ENCODE measurements at places on chromosomes 2 and 18.
A peak's percentile ranks its signal among the peaks of the same experiment; 100 is the strongest.

DNA sequence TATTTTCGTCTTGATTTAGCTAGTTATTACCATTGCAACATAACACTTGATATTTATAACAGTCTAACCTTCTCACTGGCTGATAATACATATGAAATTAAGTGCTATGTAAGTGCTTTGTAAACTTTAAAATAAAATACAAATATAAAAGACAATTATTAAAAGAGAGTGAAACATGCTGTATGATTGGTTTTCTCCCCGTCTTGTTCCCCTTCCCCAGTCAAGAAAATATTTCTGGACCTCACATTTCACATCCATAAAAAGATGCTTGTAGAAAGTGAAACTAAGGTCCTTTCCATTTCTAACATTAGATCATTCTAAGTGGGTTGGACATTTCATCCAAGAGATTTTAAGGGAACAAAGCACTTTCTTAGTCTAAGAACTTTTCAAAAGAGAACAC is 310.2 kb upstream of the LRATD1 start:
- no peak for DNase-seq

GRCh38 chr2:102313025-102313424 is 1.7 kb downstream of the IL1RL1 start:
- no peak for DNase-seq

GRCh38 chr18:3889121-3889520 is 439.1 kb downstream of the TGIF1 start:
- DNase-seq = no peak

DNA sequence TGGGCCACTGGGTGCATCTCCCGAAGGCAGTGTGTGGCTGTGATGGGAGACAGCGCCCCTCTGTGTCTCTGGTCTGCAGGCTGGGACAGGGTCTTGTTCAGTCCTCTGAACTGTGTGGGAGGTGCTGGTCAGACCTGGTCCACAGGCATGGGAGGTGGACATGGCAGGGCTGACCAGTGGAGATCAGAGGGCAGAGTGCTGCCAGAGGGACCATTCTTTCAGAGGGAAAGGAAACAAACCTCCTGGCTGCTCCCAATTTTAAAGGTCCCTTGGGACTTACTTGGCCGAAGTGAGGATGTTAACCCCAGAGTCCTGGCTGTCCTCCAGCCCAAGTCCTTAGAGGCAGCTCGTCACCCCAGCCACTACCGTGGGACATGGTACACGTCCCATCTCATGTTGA is 4.0 kb downstream of the CAPN13 start:
- DNase-seq = no peak

DNA sequence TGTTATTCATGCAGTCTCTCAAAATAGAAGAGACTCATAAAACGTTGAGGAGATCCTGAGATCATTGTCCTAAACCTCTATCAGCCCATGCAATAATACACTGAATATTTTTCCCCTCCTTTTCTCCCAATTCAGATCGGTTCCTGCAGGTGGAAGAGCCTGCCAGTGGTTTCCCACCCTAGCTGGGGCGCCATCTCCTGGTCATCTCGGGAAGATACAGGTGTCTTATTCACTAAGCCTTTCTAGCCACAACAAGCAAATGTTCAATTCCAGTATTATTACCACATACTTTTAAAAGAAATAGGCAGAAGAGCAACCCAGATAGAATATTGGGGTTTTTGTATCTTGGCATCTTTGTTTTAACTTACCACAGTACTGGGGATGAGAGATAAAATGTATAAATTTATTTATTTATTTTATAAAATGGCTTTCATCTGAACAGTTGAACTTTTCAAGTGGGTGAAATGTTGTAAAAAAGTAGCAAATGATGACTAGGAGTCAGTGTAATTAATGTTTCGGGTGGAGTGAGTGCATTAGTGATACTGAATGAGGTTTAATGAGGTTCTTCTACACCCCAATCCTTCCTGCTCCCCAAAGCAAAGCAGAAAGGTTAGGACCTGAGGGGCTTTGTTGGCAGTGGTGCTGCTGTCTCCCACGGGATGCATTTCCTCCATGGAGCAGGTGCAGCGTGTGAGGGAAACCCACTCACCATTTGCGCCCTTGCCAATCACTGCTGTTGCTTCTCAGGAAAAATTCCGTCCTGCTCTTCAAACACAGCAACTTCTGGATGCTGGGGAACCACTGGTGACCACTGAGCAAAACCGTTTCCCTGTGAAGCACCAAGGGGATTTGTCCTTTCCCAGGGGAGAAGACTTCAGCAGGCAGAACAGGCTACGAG is 147.1 kb upstream of the FHL2 start:
- DNase-seq = peak; percentile 88

GRCh38 chr2:218046238-218046637 is 22.8 kb upstream of the RUFY4 start:
- no peak for DNase-seq

GRCh38 chr2:9099341-9099751 is 95.9 kb upstream of the MBOAT2 start:
- DNase-seq = no peak

- DNase-seq = no peak
Observed at GRCh38 chr2:232643813-232644347, 10.5 kb downstream of the EFHD1 start.

DNA sequence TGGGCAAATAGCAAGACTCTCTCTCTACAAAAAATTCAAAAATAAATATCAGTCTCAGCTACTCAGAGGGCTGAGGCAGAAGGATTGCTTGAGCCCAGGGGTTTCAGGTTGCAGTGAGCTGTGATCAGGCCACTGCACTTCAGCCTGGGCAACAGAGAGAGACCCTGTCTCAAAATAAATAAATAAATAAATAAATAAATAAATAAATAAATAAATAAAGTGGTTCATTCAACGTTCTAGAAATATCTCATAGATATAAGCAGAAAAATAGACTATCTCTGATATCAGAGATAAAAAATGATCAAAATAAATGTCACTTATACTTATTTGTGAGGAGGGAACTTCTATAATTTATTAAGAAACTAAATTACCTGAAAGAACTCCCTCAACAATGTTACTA is 480.9 kb downstream of the FBXO15 start:
- no peak for DNase-seq

DNA sequence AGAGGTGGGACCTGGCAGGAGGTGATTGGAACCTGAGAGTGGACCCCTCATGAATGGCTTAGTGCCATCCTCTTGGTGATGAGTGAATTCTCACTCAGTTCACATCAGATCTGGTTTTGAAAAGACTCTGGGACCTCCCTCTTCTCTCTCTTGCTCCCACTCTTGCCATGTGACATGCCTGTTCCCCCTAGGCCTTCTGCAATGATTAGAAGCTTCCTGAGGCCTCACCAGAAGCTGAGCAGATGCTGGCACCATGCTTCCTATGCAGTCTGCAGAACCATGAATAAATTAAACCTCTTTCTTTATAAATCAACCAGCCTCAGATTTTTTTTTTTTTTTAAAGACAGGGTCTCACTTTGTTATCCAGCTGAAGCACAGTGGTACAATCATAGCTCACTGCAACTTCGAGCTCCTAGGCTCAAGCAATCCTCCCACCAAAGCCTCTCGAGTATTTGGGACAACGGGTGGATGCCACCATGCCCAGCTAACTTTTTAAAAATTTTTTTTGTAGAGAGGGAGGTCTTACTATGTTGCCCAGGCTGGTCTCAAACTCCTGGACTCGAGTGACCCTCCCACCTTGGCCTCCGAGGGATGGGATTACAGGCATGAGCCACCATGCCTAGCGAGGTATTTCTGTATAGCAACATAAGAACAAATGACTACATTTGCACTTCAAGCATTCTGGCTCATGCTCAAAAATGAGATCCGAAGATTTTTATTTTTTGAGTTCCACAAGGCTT is 2.0 kb upstream of the ZFAND2B start:
- DNase-seq = no peak

- no peak for DNase-seq
Observed at GRCh38 chr2:240133401-240133800, 2.7 kb downstream of the COPS9 start.

DNA sequence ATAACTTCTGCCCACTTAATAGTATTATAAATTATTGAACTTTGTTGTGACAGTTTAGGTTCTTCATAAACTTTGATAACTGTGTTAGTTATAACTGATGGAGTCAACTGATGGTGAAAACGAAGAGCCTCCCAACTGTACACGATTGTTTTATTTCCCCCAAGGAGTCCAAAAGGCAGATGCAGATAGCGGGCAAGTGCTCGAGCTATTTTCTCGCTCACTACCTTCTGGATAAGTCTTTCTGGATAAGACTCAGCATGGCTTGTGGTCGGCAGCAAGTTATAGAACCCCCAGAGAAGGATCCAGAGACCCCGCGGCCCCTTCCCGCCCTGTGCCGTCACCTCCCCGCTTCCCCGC is 517 bp downstream of the GCFC2 start:
- no peak for DNase-seq

GRCh38 chr18:32877371-32877770 is 104.5 kb upstream of the KLHL14 start:
- DNase-seq = no peak

GRCh38 chr2:33298233-33298632 is 178.2 kb upstream of the RASGRP3 start:
- DNase-seq = no peak

DNA sequence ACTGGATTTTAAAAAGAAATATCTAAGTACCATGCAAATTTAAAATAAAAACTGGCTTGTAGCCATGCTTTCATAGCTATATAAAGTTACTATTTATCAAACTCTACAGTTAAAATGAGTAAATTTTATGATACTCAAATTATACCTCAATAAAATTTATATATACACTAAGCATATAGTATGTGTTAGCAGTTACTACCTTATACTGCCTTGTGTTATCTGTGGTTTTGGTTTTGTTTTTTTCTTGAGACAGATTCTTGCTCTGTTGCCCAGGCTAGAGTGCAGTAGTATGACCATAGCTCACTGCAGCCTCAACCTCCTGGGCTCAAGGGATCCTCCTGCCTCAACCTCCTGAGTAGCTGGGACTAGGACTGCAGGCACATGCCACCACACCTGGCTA is 342.1 kb downstream of the KIAA1328 start:
- DNase-seq = no peak

GRCh38 chr2:217482056-217482710 is 520.6 kb downstream of the TNS1 start:
- no peak for DNase-seq

DNA sequence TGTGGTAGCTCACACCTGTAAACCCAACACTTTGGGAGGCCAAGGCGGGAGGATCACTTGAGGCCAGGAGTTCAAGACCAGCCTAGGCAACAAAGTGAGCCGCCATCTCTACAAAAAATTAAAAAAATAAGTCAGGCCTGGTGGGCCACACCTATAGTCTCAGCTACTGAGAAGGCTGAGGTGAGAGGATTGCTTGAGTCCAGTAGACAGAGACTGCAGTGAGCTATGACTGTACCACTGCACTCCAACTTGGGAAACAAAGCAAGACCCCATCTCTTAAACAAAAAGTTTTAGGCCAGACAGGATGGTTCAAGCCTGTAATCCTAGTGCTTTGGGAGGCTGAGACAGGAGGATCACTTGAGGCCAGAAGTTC is 69.8 kb upstream of the IL1R2 start:
- DNase-seq = no peak

DNA sequence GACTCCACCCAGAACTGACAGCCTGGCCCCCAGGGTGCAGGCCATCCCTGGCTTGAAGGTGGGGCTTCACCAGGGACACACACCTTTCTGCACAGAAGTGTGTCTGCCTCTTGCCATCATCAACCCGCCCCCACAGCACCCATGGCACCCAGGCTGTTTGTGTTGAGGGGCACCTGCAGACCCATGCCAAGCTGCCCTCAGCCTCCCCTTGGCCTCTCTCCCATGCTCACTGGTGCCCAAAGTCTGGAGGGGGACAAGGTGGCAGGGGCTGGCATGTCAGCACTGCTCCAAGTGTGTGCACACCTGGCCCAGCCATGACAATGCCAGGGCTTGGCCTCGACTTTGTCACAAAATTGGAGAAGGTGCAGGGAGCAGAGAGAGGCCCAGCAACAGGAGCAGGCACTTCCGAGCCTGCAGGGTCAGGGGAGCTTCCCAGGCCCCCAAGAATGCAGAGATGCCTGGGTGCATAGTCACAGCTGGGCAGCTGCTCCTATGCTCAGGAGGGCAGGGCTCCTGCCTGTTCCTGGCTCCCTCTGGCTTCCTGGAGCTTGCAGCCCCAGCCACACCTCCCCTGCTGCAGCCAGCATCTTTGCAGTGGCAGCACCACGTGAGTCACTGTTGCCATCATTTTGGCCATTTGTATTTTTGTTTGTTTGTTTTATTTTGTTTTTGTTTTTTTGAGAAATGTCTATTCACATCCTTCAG is 280.6 kb upstream of the UBE2E3 start:
- DNase-seq = no peak

- DNase-seq = no peak
Observed at GRCh38 chr2:62222674-62223073, 26.8 kb downstream of the B3GNT2 start.

- DNase-seq = no peak
Observed at GRCh38 chr2:157185476-157186227, 71.9 kb upstream of the GALNT5 start.

GRCh38 chr18:73355121-73355520 is 487.3 kb upstream of the NETO1 start:
- DNase-seq = no peak

GRCh38 chr18:42113529-42114191 is 158.6 kb downstream of the PIK3C3 start:
- DNase-seq = no peak

DNA sequence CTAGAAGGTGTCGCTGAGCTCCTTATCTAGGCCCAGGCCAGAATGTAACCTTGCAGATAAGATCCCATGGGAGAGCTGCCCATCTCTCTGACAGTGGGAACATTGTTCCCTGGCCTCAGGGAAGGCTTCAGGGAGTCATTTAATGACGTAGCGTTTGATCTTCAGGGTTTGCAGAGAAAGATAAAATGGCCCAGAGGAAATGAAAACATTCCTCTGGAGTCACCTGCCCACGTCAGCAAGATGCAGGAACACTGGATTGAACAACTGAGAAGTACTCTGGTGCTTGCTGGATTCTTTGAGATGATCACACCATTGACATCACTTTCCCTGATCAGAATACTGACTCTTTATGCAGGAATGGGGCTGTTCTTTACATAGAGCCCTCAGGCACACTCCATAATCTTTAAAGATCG is 51.6 kb downstream of the MAPK4 start:
- no peak for DNase-seq

DNA sequence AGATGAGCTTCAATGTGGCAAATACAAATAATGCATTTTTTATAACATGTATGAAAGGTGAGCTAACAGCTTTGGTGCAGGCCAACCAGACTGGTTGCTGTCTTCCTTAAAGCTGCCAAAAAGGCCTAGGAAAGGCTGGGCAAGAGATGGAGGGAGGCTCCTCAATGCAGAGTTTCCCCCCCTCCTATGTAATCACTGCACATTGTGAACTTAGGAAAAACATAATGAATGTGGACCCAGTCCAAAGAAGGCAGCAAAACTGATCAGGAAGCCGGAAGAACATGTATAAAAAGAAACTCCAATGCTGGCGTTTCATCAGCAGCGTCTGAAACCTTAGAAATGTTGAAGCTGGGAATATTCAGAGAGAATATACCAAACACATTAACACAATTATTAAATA is 84.2 kb upstream of the LYPD6 start:
- no peak for DNase-seq

GRCh38 chr2:10877651-10878111 is 34.1 kb upstream of the KCNF1 start:
- DNase-seq = no peak

GRCh38 chr18:25291150-25291549 is 60.8 kb downstream of the ZNF521 start:
- no peak for DNase-seq

GRCh38 chr2:39481611-39482010 is 44.5 kb upstream of the MAP4K3 start:
- no peak for DNase-seq

GRCh38 chr2:157959249-157959648 is 83.1 kb upstream of the ACVR1 start:
- no peak for DNase-seq
